ENCODE measurements at places on chromosomes 11 and 22. TPM values are rescaled to one million over a fixed set of nuclear protein-coding genes. Genes with fewer than 3 reads are reported as not detected.

- no peak for DNase-seq
Measured at GRCh38 chr11:131391176-131391575, 20.8 kb downstream of the NTM start.

DNA sequence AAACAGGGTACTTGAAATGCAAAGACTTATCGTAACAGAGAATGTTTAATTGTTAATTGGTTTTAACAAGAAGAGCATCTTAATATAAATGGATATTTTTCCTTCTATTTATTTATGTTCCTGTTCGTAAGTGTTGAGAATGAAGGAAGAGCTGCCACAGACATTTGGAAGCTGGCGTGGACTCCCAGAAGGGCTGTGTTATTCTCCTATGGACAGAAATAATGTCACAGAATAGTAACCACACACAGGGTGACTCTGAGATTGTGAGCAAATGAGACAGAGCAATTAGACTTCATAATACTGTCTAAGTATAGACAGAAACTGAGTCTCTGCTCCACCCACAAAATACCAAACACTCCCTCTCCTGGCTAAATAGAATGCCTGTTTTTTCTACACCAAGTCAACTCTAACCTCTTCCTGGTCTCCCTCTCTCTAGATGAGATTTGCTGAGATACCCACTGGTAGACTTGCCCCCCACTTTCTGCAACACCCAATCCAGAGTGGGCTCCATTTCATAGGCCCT, 6.1 kb downstream of the APOL3 start:
- DNase-seq, result no peak

Gene GGTLC2
- total RNA-seq, result not detected

DNA sequence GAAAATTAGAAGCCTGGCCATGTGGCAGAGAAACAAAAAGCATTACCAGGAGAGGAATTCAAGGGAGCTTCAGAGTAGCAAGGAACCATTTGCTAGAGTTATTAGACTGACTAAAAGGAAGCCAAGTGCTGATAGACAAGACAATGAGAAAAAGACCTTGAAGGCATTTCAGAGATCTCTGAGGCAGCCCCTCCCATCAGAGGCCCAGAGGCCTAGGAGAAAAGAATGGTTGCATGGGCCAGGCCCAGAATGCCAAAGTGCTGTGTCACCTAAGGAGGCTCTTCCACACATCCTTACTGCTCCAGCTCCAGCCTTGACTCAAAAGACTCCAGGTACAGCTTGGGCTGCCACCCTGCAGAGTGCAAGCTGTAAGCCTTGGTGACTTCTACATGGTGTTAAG, 61.8 kb upstream of the POU2AF2 start:
- no peak for DNase-seq

- DNase-seq, result no peak
Measured at GRCh38 chr11:128480066-128480465, 107.3 kb downstream of the ETS1 start.

Gene ANO9
- 0.83 TPM for total RNA-seq

DNA sequence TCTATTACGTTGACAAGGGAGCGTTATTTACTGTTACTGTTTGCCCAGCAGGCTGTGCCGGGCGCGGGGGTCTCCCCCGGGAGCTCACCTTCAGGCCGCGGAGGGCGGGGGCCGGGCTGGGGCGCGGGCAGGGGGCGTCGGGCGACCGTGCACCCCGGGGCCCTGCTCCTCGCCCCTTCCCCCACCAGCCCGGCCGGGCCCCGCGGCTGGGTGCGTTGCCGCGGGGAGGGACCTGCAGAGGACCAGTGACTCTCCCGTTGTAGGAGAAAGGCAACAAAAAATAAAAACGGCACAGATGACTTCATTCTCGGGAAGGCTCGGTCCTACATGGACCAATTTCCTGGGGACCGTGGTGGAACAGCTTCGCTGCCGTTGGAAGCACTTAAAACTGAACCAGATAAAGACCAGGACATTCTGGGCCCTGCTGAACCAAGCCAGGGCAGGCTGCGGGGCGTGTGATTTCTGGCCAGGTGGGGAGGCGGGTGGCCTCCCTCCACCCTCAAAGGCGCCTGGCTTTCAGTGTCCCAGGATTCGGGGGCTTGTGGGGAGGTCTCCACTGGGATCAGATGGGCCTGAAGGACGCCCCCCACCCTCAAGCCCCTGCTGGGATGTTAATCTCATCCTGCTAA, 57.4 kb downstream of the IGLL1 start:
- no peak for DNase-seq

DNA sequence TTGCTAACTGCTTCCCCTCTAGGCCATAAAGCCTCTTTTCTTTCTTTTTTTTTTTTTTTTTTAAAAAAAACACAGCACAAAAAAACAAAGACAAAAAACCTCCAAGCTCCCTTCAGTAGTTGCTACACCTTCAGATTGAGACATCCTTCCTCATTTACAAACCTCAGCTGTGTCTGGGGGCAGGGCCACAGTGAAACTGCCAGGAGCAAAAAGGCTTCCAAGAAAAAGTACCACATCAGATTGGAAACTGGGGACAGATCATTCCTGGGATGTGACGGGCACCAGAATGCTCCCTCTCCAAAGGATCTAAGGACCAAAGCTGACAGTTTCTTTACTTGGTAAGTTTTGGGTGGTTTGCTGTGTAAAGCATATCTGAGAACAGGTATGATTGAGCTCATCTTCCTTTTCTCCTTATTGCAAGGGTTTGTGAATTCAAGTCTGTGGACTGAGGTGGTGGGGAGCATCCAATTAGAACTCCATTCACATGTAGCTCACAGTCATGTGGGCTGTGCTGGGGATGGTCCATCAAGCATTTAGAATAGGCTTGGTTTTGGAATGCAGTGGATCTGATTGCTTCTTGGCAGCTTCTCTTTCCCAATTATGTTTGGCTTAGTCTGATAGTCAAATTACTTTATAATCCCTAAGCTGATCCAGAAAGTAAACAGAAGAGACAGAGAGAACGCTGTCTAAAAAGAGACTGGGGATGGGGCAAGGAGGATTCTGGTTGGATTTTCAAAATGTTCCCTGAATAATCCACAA, 705 bp downstream of the BBOX1 start:
- no peak for DNase-seq

Gene XKR3
- total RNA-seq, result not detected

DNA sequence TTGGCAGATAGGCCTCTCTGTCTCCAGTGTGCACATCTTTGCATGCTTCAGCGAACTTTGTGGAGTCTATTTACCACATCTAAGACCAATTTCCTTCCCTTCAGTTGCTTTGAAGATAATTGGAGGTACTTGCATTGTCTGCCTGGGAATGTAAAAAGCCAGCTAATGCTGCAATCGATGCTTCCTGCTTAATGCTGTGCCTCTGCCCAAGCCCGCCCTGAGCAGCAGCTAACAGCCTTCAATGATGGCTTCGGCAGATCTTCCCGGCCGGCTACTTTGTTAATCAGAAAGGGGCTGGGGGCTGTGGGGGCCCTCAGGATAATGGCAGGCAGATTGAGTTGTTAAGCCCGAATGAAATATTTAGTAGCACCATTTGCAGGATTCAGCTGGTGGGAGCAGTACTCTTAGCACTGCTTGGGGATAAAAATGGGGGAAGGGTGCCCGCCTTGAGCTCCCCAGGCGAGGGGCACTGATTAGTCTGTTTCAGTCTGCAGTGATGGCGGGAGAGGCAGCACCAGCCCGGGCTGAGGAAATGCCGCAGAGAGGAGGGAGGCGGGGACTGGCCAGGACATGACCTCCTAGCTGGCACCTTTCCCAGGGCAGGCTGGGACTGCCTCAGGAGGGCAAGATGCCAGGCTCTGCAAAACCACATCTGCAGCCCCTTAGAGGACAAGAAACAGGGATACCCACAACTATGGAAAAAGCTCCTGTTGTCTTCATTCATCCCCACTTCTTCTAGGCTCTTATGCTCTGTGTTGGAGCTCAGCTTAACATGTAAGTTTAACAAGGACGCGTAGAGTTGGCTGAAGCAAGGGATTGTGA, 460.0 kb downstream of the BUD13 start:
- peak; percentile 88 for DNase-seq

GRCh38 chr11:1349327-1350041, 40.1 kb upstream of the TOLLIP start:
- DNase-seq, result no peak

DNA sequence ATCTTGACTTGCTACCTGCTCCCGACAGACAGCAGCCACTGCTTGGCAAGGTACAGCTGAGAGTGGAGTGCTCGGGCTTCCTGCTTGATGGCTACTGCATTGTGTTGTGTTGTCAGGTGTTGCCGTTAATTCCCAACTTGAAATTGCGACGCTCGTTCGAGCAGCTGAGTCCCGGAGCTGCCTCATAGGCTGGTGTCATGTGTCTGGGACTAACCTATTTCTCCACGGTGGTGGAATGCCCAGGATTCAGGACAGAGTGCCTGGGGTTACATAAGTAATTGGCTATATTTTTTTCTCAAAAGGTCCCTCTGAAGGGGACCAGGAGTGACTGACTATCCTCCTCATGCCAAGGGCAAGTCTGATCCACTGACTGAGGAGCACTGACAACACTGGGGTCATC, 18.5 kb downstream of the COMMD9 start:
- DNase-seq, result no peak

- DNase-seq, result no peak
Measured at GRCh38 chr11:75339685-75340409, 11.6 kb downstream of the ARRB1 start.

Gene MYO18B
- total RNA-seq, result not detected

DNA sequence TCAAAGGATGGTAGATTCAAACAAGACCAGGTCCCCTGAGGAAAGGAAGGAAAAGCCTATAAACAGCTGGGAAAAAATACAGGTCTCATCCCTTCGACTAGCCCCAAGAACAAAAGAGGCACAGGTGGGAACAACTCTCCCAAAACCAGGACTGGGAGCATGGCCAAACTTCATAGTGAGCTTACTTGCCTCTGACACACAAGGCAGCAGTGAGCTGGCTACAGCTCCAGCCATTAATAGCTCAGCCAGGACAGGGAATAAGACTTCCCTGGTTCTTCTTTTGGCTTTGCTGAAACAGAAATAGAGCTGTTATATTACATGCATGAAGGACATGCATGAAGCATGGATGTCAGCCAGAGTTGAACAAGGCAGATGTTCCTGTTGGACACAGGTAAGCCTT, at the start of gene OR10A2:
Gene OR10A2, plus strand, starts transcription at position 97 of the 400 bp plus-strand sequence. CDS start 6,698 bp downstream, outside the sequence.
- no peak for DNase-seq

- DNase-seq, result no peak
Measured at GRCh38 chr11:120675171-120675570, 163.6 kb downstream of the GRIK4 start.

Gene SLC15A3
- 8.8 TPM for total RNA-seq

Gene CABP7
- total RNA-seq, result not detected

DNA sequence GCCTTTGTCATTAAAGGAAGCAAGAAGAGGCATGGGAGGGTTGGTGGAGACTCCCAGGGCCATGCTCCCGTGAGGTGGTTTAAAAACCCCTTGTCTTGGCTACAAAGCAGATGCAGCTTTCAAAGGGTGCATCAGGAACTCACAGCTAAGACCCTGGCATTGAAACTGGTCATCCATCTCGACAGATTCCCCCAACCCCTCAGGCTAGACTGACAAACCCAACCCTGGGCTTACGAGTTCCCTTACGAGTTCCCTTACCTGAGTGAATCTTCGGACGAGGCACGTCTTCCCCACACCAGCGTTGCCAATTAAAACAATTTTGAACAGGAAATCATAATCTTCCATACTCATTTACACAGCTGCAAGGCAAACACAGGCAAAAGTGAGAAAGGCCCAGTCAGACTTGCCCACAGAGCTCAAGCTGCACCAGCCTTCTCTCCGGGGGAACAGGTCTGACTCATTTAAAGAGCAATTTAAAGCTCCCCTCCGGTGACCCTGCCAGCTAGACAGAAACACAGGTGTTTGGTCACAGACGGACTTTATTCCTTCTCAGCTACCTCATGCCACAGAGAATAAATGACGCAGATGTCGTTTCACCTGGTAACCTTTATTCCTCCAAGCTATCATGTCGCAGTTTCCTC, 74.6 kb downstream of the RAB30 start:
- DNase-seq, result no peak

- DNase-seq, result no peak
Measured at GRCh38 chr11:108221911-108222573, 396 bp downstream of the NPAT start.

- no peak for DNase-seq
Measured at GRCh38 chr22:37160027-37160426, 10.3 kb upstream of the IL2RB start.

GRCh38 chr22:42697542-42698013, 23.1 kb downstream of the A4GALT start:
- DNase-seq, result no peak

Gene JRKL
- total RNA-seq, result 2.2 TPM

DNA sequence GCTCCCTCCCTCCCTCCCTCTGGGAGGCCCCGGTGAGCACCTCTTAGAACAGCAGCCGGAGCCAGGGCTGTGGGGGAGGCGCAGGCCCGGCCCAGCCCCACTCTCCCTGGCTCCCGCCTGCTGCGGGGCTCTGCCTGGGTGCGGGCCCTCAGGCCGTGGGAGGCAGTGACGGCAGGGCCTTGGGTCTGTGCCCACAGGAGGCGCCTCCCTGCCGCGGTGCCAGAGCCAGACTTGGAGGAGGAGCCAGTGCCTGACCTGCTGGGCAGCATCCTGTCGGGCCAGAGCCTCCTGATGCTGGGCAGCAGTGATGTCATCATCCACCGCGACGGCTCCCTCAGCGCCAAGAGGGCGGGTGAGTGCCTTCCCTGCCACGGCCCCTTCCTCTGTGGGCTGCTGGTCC, 9.5 kb downstream of the IRF7 start:
- peak; percentile 90 for DNase-seq

Gene KLHL35
- total RNA-seq, result not detected

- DNase-seq, result no peak
Measured at GRCh38 chr11:1301220-1302000, 8.0 kb downstream of the TOLLIP start.

DNA sequence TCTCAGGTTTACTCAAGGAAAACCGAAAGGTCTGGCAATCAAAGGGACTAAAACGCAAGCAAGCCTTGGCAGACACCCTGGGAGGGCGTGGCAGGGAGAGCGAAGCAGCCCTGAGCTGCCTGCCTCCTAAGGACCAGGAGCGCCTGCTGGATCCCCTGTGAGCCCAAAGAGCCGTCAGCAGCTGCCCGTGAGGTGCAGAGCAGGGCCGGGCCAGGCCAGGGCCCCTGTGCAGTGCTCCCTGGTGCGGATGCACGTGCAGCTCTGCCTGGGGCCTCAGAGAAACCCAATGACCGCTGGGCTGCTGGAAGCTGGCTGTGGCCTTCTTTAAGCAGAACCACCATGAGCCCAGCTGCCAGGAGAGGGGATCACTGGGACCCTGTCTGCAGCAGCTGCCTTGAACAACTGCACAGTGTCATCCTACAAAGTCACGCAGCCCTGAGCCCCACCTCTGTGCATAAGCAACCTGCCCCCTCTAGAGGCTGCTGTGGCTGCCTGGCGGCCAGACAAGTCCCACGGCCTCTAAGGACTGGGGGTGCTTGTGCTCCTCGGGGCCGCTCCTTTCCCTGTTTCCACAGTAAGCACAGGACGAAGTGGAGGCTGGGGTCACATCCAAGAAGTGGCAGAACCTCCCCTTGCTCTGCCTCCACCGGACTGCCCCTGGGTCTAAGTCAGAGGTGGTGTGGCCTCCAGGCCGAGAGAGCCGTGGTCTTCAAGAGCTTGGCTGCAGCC, 29.1 kb upstream of the COMT start:
- no peak for DNase-seq

Gene HOATZ
- total RNA-seq, result not detected

GRCh38 chr22:48500471-48501230, 1327.0 kb downstream of the BRD1 start:
- DNase-seq, result no peak

- no peak for DNase-seq
Measured at GRCh38 chr11:35629914-35630313, 11.7 kb downstream of the FJX1 start.

Gene PPME1
- total RNA-seq, result 11.4 TPM

GRCh38 chr11:96154802-96155520, 188.0 kb downstream of the MAML2 start:
- DNase-seq, result no peak
